CD4-positive, alpha-beta T cell treated with Interleukin-12 subunit alpha and Interleukin-12 subunit beta, for 1 hour (primary cell): ENCODE measurements at places on chromosomes 13 and 19.

GRCh38 chr19:3323026-3323425 is 43.4 kb upstream of the NFIC start:
- DNase-seq, result no peak

- no peak for DNase-seq
These were observed at the start of gene TEX26 for GRCh38 chr13:30932481-30933353. Gene TEX26 (plus strand): TSS chr13:30932656. CDS start chr13:30932716, 60 bp downstream.

DNA sequence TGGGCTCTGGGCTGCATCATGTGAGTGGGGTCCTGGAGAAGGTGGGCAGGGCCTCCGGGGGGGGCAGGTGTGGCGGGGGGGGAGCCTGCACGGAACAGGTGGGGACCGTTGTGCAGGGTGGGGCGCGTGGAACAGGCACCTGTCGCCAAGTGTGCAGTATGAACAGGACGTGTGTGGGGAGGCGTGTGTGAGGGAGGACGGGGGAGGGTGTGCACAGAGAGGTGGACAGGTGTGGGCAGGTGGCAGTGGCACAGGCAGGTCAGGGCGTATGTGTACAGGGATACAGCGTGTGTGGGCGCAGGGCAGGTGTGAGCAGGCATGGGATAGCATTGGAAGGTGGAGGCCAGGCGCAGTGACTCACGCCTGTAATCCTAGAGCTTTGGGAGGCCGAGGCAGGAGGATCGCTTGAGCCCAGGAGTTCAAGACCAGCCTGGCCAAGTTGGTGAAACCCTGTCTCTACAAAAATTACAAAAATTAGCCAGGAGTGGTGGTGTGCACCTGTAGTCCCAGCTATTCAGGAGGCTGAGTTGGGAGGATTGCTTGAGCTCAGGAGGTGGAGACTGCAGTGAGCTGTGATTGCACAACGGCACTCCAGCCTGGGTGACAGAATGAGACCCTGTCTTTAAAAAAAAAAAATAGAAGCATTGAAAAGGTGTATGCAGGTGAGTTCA is 3.2 kb downstream of the PLK5 start:
- no peak for DNase-seq

GRCh38 chr13:68064001-68064770 is 834.0 kb upstream of the PCDH9 start:
- no peak for DNase-seq

DNA sequence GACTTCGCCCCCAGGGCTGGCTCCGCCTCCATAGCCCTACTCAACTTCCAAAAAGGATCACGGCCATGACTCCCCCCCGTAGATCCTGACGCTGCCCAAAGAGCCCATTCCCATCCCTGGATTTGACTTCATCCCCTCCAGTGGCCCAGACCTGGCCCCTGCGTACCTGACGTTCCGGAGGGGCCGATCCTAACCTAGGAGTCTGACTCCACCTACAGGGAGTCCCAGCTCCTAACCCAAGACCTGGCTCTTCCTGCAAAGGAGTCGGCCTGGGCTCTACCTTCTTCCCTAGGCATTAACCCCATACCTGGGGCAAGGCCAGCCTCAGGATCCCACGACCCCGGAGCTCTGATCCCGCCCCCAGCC is 10.8 kb downstream of the STAP2 start:
- DNase-seq, result no peak

- DNase-seq, result peak; percentile 56
These were observed 7.2 kb downstream of the WDR18 start for GRCh38 chr19:991174-991931.

DNA sequence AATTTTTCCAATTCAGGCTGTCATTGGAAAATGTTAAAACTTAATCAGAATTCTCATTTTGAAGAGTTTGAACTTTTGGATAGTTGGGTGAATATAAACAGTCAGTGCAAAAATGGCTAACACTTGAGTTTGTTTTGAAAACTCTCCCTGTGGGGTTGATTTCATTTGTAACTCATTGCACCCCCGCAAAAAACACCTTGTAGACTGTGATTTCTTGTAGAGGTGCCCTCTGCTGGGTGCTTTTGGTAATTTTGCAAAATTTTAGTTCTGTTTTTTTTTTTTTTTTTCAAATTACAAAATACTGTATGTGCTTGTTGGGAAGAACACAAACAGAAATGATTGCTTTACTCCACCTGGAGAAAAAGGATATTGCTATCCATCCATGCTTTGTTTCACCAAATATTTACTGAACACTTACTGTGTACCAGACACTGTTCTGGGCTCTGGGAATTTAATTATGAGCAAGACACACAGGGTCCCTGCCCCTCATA is 28.2 kb upstream of the GPI start:
- peak; percentile 68 for DNase-seq

DNA sequence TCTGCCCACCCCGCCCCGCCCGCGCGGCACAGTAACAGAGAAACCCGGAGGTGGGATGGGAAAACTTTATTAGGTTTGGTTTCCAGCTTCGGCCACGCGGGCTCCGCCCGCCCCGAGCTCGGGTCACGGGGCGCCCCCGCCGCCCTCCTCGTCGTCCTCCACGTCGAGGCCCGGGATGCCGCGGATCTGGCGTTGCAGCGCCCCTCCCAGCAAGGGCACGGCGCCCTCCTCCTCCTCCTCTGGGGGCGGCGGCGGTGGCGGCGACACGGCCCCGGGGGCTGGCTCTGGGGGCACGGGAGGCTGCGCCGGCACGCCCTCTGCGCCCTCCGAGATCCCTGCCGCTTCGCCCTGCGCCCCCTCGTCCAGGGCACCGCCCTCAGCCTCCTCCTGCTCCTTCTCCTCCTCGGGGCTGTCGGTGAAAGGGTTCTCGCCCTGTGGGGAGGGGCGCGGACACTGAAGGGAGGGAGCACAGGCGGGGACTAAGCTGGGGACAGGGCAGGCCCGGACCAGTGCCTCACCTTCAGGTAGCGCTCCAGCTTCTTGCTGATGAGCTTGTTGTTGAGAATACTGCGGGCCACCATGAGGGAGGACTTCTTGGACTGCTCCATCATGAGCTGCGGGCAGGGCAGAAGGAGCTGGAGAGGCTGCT is 536 bp upstream of the AKAP8 start:
- no peak for DNase-seq

GRCh38 chr13:109747524-109747923 is 38.9 kb downstream of the IRS2 start:
- no peak for DNase-seq

DNA sequence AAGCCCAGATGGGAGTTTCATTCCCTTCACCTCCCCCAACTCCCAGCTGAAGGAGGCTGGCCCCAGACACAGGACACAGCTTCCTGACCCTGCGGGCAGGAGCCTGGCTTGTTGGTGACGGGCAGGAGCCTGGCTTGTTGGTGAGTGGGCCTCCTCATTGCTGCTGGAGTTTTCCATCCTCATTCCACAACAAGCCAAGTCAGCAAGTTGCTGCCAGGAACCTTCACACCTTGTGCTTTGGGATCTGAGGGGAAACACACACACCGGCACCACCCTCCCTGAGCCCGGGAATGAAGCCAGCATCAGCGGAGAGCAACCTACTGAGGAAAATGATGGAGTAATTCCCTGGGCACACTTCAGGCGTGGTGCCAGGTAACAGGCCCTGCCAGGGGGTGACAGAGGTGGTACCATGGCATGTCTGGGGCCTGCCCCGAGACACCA is 74.9 kb downstream of the ALOX5AP start:
- no peak for DNase-seq

GRCh38 chr13:46121597-46122163 is 16.8 kb upstream of the CPB2 start:
- DNase-seq, result no peak

DNA sequence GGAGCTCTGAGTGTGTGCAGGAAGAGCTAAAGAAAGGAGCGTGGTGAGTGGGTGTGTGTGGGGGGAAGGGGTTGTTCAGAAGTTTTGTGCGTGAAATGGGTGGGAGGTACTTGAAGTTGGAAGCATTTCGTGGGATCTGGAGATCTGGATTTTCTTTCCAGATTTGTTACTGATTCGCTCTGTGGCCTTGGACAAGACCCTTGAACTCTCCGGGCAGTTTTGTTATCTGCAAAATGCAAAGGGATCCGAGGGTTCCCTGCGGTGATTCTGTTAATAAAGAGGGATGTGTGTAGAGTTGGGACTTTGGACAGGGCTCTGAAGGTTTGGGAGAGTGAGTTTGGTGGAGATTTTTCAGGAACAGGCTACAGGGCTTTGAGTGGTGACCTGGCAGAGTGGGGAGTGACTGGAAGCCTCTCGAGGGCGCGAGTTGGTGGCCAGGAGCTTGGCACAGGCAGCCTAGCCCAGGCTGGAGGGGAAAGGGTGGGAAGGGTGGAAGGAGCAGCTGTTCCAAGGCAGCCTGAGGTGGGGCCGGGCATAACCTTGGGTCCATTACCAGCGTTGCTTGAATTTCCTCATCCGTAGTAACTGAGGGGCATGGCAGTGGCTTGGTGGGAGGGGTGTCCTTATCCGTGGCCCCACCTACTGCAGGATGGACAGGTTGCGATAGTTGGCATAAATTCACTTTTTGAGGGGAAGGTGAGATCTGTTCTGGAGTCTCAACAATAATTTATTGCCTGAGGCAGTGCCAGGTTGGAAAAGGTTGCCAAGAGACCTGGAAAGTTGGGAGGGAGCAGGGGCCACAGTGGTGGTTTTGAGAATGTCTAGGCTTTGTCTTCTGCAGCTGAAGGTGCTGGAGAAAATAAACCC is 2.1 kb downstream of the ACTN4 start:
- DNase-seq, result no peak

DNA sequence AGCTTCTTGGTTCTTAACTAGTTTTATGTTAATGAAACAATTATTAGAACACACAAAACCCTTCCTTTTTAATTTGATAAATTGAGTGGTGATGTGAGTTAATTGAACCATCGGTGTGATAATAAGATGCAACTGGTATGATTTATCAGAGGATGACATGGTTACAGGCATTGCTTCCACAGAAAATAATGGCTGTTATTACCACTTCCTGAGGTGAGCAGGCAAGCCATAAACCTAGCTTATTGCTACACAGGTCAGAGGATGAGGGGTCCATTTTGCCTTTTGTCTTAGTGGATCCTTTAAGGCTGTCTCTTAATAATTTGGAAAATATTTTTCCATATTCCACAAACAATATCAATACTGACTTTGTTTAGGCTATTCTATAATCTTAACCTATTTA is 226.6 kb upstream of the EDNRB start:
- DNase-seq, result no peak

DNA sequence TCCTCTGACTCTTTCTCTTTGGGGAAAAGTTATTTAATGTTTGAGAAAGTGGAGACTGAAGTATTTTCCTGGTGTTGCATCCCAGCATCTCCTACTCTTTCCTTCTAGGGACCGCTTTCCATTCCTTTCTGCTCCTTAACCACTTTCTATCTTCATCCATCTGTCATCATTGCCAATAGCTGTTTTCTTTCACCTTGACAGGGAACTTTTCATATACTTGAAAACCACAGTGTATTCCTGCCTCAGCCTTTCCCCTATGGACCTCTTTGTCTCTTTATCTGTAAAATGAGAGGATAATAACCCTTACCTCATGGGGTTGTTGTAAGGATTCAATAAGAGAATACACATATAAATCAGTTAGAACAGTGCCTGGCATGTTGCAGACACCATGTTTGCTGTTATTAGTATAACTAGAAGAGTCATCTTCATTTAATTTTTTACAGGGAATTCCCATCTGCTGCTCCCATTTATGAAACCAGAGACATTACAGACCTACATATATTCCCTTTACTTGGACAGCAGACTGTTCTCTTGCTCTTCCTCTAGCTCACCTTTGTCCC is 31.8 kb downstream of the LCP1 start:
- no peak for DNase-seq

DNA sequence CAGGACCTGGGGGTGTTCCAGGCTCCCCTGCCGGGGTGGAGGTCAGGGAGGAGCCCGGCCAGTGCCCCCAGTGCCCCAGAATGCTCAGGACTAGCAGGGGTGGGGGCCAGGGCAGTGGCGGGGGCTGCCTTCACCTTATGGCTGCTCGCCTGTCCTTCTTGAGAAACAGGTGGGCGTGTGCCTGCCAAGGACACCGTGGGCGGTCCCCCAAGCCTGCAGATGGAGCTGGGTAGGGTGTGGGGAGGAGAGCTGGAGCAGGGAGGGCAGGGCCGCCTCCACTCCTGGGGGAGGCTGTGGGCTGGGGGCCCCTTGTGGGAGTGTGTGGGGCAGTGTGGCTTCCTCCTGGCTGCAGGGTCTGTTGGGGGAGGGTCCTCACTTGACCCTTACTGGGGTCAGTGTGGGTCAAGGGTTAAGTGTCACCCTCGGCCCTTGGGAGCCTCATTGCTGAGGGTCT is 160.1 kb downstream of the KDM4B start:
- no peak for DNase-seq

GRCh38 chr13:35228536-35228935 is 248.0 kb downstream of the MAB21L1 start:
- DNase-seq, result no peak

DNA sequence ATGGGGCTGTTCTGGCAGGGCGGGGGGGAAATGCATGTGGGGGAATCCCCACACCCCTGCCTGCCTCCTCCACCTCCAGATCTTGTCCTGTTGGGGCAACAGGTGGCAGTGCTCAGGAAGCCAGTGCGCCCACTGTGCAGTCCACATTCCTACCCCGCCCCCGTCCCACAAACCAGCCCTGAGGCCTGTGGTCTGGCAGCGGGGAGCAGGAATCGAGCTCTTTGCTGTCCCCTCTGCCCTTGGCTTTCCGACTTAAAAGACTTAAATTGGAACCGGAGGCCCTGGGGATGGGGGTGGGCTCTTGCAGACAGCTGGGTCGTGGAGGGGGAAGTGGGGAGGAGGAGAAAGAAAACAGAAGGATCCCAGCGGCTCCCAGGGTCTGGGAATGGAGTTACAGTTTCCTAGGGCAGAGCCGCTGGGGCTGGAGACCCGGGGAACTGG is 4.3 kb downstream of the NANOS3 start:
- DNase-seq, result peak; percentile 41

- DNase-seq, result no peak
These were observed 77.5 kb downstream of the ZAR1L start for GRCh38 chr13:32237681-32238080.

DNA sequence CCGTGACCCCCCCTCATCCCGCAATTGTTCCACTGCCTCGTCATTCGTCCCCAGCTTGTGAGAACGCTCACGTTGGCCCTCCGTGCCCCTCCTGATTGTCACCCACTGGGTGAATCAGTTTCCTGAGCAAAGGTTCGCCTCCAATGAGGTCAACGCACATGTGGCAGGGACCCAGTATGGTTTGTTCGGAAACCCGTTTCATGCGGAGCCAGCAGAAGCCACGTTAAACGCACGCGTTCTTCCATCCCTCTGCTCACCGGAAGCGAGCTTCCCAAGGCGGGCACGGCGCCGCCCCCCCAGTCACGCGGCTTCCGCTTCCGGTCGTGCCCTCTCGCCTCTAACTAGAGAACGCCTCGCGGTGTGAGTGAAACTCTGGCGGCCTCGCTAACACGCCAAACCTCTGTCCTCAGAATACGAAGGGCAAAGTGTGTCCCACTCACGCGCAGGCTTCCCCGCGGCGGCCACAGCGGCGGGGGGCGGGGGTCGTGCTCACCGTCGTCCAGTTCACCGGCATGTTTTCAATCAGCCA is 18.0 kb upstream of the CFAP97D2 start:
- no peak for DNase-seq

- no peak for DNase-seq
These were observed 35.5 kb upstream of the CSNK1A1L start for GRCh38 chr13:37141011-37141410.

GRCh38 chr13:26695360-26695705 is 65.3 kb downstream of the GPR12 start:
- no peak for DNase-seq

GRCh38 chr13:20188667-20189553 is 3.8 kb downstream of the GJB2 start:
- no peak for DNase-seq

- DNase-seq, result no peak
These were observed 11.6 kb upstream of the FPR3 start for GRCh38 chr19:51783372-51783771.

- DNase-seq, result no peak
These were observed 8.0 kb upstream of the NLRP7 start for GRCh38 chr19:54955376-54955775.

GRCh38 chr13:33275916-33276315 is 9.6 kb downstream of the STARD13 start:
- no peak for DNase-seq
